ENCODE measurements at places on chromosomes 4 and X.

DNA sequence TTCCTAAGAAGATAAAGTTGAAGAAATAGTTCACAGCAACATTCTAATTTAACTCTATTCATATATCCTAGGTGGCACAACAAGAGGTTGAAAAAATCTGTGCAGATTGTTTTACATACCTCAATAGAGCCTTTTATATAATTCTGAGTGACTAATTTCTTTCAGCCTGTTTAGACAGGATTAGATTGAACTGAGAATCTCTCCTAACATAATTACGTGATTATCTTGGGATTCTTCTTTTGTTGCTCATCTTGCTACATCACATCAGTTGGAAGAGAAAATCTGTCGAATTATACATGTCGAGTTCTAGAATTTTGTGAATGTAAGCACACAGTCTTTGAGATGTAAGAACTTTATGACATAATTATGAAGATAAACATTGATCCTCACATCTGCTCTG, 1873.7 kb upstream of the IGFBP7 start:
- no peak for DNase-seq

- no peak for DNase-seq
Observed at GRCh38 chr4:80015407-80016189, 57.4 kb downstream of the ANTXR2 start.

DNA sequence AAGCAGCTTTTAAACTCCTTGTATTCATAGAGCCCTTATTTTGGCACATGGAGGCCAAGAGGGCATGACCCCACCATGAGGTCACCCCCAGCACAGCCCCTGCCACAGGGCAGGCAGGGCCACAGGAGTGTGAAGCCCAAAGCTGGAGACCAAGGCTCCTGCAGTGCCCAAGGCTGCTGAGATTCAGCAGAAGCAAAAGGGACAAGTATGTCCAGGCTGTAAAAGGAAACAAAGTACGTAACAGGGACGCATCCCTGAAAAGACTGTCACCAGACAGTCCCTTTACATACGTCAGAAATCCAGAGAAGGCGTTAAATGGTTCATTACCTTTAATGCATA, 18.9 kb downstream of the GAK start:
- no peak for DNase-seq

DNA sequence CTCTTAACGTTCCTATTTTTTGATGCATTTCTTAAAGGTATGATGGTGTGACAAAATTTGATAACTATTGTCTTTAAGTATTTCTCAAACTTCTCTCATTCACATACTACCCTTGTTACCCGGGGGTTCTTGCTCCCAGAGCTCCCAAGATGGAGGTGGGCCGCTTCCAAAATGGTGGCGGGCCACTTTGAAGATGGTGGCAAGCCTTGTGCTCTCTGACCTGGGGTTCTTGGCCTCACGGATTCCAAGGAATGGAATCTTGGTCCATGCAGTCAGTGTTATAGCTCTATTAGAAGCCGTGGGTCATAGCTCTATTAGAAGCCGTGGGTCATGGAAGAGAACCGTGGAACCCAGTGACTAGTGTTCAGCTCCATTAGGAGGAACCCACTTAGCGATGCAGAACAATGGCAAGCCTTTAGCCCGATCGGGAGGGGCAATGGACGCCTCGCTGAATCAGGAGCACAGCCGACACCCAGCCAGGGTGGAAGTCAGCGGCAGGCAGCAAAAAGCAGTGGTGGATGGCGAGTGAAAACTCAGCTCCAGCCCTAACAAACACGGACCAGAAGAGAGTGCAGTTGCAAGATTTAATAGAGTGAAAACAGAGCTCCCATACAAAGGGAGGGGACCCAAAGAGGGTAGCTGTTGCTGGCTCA, 403.4 kb downstream of the MAPK10 start:
- no peak for DNase-seq

DNA sequence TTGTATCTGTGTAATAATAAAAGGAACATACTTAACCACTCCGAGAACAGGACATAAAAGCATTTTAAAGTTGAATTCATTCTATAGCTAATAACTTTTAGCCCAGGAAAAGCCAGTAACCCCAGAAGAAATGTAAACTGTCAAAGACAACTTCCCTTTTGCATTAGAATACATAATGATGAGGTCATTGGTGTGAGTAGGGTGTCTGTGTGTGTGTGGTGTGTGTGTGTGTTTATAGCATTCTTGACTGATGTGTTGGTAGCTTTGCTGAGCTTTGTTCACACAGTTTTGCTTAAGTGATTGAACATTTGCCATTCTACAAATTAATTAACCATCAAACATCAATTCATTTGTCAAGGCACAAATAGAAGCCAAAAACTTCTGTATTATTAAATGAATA, 559.6 kb downstream of the ARAP2 start:
- no peak for DNase-seq

- DNase-seq = no peak
Observed at GRCh38 chr4:143202824-143203223, 18.1 kb downstream of the USP38 start.

GRCh38 chr4:76950052-76950955, 752 bp downstream of the SEPTIN11 start:
- DNase-seq = peak; percentile 36

GRCh38 chrX:71053217-71053621, 14.9 kb downstream of the SNX12 start:
- DNase-seq = no peak

DNA sequence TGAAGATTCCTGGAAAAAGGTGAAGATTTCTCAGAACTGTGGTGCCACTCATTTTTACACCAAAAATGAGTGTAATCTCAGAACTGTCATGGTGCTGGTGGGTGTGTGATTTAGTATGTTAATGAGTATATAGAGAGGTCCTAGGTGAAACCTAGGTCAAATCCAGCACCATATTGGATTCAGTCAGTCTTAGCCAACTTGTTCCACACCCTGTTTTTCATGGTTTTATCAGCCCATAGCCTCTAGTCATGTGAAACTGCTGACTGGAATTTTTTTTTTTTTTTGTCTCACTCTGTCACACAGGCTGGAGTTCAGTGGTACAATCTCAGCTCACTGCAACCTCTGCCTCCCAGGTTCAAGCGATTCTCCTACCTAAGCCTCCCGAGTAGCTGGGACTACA, 58.0 kb downstream of the LAS1L start:
- no peak for DNase-seq

DNA sequence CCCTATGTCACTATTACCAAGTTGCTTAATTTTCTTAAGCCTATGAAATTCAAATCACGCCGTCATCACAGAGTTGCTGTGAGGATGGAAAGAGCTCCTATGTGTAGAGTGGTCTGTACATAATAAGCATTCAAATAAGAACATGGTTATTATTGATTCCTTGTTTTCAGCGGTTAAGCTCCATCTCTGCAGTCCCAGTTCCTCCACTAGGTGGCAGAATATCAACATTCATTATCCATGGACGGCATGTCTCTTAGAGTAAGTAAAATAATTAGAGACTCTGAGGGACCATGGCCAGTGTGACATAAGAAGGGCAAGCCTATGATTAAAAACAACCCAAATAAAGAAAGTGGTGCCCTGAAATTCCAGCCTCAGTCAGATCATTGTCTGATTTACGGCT, 132.5 kb upstream of the NHS start:
- no peak for DNase-seq
